ENCODE measurements at places on chromosomes 3 and 15.
A peak's percentile ranks its signal among the peaks of the same experiment; 100 is the strongest.

- DNase-seq, result no peak
Observed at GRCh38 chr3:131714585-131715220, 211.9 kb upstream of the MRPL3 start.

GRCh38 chr3:149243540-149243939 is 21.9 kb upstream of the CP start:
- DNase-seq, result no peak

DNA sequence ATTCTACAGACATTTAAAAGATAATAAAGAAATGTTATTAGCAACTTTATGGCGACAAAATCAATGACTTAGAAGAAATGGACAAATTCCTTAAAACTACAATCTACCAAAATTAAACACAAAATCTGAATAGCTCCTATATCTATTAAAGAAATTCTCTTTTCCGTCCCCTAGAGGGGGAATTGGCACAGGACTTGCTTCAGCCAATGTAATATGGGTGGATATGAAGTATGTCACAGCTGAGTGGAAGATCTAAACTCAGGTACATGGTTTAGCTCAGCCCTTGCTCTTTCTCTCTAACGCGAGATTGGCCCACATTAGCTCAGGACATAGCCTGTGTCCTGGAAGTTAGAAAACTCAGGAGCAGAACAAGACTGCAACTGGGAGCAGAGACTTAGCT is 79.3 kb downstream of the DNAH12 start:
- peak; percentile 6 for DNase-seq

DNA sequence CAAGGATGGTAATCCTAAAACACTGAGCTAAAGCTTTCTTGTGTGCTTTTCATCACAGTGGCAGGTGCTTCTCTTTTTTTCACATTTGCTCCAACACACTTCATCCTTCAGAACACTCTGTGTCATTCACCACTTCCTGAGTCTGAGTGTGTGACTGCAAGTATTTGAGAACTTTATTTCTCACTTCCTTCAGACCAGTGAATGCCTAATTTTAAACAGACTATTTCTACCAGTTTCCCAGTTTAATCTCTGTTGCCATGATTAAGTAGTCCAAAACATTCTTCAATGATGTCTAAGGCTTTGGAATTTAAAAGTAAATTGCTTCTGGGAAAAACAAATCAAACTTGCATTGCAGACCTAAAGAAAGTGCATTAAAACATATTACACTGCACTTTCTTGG is 541.2 kb downstream of the RBMS3 start:
- peak; percentile 67 for DNase-seq

- peak; percentile 89 for DNase-seq
Observed at GRCh38 chr3:39150803-39151631, 2.4 kb downstream of the CSRNP1 start.

DNA sequence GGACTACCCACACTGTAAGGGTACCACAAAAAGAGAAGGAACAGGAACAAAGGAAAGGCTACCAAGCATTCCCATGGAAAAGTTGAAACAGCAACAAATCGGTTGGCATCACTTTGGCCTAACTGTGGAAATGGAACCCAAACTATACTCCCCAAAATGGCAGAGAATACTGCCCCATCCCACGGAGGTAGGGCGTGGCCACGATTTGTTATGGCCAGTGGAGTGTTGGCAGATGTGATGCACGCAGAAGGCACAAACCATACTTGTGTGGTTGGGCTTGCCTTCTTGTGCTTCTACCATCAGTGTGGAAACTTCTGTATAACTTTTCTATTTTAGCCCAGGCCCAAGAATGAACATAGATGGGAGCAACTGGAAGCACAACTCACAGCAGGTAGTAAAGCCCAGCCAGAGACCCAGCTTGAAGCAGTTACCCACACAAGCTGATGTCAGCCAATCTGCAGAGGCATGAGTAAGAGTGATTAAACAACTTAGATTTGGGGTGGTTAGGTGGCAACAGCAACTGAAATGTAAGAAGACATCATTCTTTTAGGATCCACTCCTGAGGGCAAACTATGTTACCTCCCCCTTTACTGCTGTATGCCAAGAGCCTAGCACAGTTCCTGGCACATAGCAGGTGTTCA is 64.1 kb downstream of the BTD start:
- DNase-seq, result peak; percentile 26

GRCh38 chr3:13235897-13236296 is 162.7 kb upstream of the IQSEC1 start:
- no peak for DNase-seq

GRCh38 chr3:151733613-151734012 is at the start of gene AADACL2:
Gene AADACL2, plus strand, starts transcription at chr3:151733927. Its CDS starts 109 bp downstream, at chr3:151734036.
- DNase-seq, result no peak

GRCh38 chr3:66405701-66406091 is 95.1 kb downstream of the LRIG1 start:
- peak; percentile 81 for DNase-seq

GRCh38 chr3:178777718-178778411 is 241.6 kb downstream of the KCNMB2 start:
- peak; percentile 91 for DNase-seq

GRCh38 chr3:30596152-30596551 is 10.2 kb upstream of the TGFBR2 start:
- DNase-seq, result no peak
